AML-193 (cell line): ENCODE measurements at places on chromosomes 5 and 9.

- DNase-seq = no peak
These were observed 441.2 kb downstream of the IRX1 start for GRCh38 chr5:4036861-4037260.

DNA sequence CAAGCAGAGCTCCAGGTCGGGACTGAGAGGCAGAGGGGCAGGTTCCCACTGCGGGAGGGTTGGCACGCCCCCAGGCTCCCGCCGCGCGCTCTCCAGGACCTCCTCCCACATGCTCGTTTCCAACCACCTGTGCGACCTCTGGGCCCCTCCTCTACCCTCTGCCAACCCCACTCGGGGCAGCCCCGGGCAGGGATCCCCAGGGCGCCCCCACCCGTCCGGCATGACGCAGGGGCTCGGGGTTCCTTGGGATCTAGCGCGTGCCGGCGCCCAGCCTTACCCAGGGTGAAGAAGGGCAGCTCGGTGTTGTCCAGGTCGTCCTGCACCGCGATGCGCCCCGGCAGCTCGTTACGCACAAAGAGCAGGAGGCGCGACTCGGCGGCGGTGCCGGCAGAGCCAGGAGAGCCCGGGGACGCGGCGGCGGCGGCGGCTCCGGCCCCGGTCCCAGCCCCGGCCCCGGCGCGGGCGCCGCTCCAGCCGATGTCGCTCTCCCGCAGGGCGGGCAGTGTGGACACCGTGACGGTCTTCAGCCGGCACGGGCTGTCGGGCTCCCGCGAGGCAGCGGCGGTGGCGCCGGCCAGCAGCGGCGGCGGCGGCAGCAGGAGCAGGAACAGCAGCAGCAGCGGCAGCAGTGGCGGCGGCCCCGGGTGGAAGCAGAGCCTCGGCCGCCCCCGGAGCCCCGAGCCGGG is 494 bp downstream of the ASTN2 start:
- DNase-seq = no peak

GRCh38 chr5:160081495-160081894 is 37.8 kb downstream of the PWWP2A start:
- no peak for DNase-seq

DNA sequence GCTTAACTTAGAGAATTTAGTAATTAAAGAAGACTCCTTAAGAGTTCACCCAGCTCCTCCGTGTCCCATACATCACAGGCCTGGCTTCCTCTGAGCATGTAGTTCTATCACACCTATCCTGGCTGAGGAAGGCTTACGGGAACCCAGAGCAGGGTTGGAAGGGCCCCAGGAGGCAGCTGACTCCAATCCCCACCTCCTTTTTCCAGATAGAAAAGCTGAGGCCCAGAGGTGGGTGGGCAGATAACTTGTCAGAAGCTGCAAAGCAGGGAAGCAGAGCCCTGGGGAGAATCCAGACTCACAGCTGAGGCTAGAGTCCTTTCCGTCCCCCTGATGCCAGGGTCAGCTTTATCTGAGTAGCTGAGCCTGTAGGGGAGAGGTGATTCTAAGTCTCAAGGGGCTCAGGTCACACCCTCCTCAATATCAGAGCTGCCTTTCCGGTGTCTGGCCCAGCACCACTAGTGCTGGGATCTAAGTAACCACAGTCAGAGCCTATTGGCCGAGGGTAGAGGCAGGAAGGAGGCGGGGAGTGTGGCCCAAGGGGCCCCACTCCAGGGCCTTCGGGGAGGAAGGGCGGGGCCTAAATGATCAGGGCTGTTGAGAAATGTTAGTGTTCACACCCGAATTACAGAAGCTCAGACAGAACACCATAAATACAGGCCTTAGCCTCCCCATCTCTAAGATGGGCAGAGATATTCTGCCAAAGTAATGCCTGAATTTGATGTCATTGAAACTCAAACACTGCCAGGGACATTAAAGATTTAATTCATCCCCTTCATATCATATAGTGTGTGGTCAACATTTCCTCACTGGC is 9.9 kb downstream of the CCDC69 start:
- peak; percentile 94 for DNase-seq

DNA sequence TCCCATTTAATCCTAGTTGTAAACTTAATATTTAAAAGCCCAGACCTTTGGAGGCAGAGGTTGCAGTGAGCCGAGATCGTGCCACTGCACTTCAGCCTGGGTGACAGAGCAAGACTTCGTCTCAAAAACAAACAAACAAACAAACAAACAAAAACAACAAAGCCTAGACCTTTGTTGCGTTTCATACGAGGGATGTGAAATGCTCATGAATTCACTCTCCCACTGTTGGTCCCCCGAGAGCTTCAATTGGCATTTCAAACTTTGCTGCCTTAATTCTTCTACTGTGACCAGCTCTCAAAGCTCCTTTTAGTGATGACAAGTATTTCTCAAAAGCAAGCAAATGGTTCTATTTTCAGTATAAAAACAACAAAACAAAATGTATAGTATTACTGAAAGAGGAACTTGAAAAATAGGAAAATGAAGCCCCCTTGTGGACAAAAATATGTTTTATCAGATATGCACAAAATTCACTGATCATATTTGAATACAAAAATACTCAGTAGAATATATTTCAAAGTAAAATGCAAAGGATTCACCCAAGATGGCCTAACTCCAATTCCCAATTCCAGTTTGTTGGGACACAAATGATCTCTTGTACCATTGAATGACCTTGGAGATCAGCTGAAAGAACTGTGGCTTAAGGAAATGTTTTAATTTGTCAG is 140.4 kb downstream of the ESM1 start:
- peak; percentile 75 for DNase-seq

GRCh38 chr9:89426384-89426961 is 71.4 kb downstream of the SEMA4D start:
- no peak for DNase-seq

- no peak for DNase-seq
These were observed 81.4 kb upstream of the COL5A1 start for GRCh38 chr9:134560206-134560605.

DNA sequence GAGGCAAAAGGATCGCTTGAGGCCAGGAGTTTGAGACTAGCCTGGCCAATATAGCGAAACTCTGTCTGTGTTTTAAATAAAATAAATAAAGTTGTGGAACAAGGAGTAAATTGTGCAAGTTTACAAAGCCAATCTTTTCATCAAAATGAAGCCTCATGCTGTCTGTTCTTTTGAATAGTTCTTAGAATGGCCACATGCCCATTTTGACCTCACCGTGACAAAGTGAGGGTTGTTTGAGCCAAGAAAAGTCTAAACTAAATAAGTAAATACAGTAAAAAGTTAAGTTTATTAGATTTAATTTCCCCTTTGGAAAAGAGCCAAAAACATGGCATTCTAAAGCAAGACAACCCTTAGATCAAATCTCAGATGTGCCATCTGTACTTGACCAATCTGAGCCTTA is 165.7 kb downstream of the NDUFS4 start:
- no peak for DNase-seq

DNA sequence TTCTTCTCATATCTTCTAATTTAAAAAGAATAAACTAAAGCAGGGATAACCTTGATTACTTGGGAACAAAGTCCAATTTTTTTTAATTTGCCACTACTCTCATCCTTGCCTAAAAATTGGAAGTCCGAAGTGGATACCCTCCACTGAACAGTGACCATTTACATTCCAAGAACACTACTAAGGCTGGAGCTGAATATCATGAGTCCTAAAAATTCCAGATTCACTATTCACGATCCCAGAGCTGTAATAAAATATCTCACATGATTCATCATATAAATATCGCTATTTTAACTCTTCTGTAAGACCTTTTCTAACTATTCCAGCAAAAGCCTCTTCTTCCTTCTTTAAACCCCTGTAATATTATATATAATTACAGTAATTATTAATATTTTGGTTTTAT is 57.4 kb downstream of the ATPSCKMT start:
- no peak for DNase-seq

- DNase-seq = no peak
These were observed 27.6 kb downstream of the COL15A1 start for GRCh38 chr9:98971168-98971914.

GRCh38 chr5:86837610-86838009 is 219.9 kb downstream of the COX7C start:
- DNase-seq = no peak

DNA sequence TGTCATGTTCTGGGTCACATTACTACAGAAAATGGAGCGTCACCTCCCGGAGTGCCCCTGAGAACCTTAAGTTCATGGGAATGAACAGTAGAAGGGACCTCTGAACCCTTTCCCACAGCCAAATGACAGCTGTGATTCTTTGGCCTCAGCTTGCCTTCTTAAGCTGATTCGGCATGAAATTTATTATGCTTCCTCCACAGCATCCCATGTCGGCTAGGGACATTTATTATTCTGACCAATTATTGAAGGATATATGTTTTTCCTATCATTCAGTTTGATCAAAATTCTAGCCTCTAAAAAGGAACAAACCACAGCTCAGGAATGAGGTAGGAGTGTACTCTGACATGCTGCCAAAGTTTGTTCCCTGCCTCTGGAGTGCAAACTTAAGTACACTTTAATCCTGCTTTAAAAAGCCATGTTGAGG is 440.6 kb downstream of the CETN3 start:
- DNase-seq = no peak

- DNase-seq = no peak
These were observed 720.6 kb downstream of the TAF11L14 start for GRCh38 chr5:18354828-18355227.

GRCh38 chr9:70117835-70118319 is 74.2 kb downstream of the MAMDC2 start:
- DNase-seq = no peak

DNA sequence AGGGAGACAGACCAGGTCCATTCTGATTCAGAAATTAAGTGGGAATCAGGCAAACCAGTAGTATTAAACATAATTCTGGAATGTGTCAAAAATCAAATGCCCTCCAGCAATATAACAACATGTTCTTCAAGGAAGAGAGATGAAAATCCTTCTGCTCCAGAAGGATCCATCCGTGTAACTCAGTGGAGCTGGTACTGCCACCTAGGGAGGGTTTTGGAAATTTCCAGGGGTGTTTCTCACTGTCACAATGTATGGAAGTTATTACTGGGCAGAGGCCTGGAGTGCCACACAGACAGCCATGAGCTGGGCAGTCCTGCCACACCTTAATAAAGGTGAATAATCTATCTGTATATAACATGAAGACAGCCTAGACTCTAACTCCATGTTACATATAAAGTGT is 87.5 kb downstream of the TTLL11 start:
- DNase-seq = no peak

- DNase-seq = no peak
These were observed 32.6 kb upstream of the NPR3 start for GRCh38 chr5:32678472-32678871.

DNA sequence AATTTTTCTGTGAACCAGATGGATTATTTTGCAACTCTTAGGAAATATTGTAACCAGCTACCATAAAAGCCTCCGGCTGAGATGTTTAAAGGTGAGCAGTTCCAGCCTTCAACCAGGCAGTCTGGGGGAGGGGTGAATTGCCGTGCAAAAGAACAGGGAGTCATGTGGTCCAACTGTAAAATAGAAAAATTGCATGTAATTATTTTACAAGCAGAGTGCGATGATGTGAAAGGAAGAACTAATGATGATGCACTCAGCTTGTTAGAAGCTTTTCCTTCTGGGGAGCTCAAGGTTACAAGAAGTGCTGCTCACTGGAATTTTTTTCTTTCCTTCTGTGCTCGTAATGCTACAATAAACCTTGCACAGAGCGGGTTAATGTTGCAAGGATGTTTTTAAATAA is 188.7 kb upstream of the ITGA1 start:
- DNase-seq = no peak
